Psoas muscle (tissue), 8 donors: ENCODE measurements at places on chromosomes 3 and 15. TPM values are rescaled to one million over a fixed set of nuclear protein-coding genes. Genes with fewer than 3 reads are reported as not detected.

Gene BTLA
- 0.13 TPM for total RNA-seq

DNA sequence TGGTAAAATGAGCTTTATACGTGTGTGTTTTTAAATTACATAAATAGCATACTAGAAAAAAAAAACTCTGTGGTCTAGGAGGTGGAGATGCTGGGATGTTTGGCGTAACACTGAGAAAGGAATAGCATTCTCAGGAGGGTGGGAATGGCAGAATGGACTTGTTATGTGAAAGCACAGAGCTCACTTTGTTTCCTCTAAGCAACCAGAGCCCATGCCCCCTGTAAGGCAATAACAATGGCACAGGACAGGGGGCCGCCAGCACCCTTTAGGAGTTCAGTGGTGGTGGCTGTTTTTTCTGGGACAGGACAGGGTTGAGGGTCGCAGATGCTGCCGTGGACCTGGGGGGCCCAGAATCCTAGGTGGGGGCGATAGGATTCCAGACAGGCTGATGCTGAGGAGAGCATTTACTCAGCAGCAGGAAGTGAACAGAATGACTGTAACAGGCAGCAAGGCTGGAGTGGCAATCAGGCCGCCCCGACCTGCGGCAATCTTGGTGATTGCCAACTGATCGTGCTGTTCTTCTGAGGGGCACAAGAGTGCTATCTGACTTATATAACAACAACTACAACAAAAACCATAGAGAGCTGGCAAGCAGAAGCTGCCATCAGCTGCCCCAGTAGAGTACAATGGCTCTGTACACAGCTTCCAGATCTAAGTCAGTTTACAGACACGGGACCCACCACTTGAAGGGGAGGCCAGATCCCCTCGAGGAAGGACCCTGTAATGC is 160.4 kb downstream of the UACA start:
- DNase-seq = no peak

GRCh38 chr3:30161375-30161774 is 445.0 kb upstream of the TGFBR2 start:
- no peak for DNase-seq

Gene NR1I2
- not detected for total RNA-seq

Gene DUOXA2
- total RNA-seq = not detected

- no peak for DNase-seq
Observed at GRCh38 chr15:53453253-53454105, 306.0 kb downstream of the WDR72 start.

DNA sequence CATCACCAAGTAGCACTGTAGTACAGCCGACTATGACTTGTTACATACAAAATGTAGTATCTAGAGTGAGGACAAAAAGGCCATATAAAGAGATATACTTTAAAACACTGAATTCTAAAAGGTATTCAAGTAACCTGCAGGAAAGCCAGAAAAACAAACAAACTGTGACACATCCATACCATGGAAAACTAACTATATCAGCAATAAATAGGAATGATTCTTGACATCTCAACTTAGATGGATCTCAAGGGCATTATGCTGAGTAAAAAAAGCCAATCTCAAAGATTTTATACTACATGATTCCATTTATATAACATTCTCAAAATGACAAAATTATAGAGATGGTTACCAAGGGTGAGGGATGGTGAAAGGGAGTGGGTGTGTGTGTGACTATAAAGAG is 143.0 kb downstream of the PEAK1 start:
- no peak for DNase-seq

Gene PLA2G4D
- total RNA-seq = not detected

- DNase-seq = no peak
Observed at GRCh38 chr3:148315756-148316155, 381.9 kb upstream of the AGTR1 start.

DNA sequence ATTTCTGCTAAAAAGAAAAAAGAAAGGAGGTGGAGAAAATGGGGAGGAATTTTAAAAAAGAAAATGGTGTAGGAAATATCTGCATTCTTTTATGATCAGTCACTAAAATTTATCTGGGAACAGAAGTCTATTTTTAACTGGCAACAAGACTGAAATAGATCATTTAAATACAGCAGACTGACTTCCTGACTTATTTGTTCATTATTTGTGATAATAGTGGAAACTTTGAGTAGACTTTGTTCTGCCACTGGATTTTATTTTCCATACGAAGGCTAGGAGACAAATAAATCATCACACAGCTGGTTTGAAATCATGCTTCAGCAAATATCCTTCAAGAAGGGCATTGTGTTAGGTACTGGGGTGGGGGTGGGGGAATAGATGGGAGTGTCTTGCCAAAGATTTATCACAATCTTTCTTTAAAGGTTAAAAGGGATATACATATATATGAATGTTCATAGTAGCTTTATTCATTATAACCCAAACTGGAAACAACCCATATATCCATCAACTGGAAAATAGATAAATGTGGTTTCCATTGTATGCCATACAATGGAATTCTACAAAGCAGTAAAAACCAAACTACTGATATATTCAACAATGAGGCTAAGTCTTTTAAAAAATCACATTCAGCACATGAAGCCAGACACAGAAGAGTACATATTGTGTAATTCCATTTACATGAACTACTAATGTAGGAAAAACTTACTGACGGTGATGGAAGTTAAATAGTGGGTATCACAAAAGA is 4.7 kb upstream of the CLASP2 start:
- DNase-seq = no peak

DNA sequence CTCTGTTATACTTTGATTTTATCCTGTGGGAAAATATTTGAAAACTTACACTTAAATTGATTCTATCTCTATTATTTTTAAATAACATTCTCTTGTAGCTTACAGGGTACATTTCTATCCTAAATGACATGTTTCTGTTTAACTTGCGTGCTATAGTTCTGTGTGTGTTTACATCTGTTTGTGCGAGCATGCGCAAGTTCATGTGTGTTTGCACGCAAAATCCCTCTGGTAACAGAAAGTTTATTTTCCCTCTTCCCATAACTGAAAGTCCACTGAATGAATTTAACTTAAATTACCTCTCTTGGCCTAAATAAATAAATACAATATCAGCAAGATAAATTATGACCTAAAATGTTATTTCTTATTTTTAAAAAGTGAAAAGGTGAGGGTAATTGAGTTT is 117.3 kb upstream of the NEO1 start:
- DNase-seq = no peak

Gene LDHAL6B
- total RNA-seq = not detected
